D341Med (cell line): ENCODE measurements at places on chromosomes 7 and 10.

GRCh38 chr7:108261560-108262255 lies 131.5 kb upstream of the LAMB4 start:
- no peak for DNase-seq

- DNase-seq = no peak
Measured at GRCh38 chr7:95368235-95368634, 27.9 kb downstream of the PON3 start.

DNA sequence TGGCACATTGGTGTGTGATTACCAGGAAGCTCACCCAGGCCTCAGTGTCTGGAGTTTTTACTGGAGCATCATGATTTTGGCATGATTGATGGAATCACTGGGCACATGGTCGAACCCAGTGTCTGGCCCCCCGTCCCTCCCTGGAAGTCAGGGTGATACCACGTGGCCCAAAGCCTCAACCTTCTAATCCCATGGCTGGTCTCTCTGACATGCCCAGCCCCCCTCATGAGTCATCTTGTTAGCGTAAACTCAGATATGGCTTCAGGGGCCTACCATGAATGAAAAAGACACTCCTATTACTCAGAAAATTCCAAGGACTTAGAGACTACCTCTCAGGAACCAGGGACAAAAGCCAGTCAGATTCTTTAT lies 109.3 kb downstream of the GRK5 start:
- no peak for DNase-seq

DNA sequence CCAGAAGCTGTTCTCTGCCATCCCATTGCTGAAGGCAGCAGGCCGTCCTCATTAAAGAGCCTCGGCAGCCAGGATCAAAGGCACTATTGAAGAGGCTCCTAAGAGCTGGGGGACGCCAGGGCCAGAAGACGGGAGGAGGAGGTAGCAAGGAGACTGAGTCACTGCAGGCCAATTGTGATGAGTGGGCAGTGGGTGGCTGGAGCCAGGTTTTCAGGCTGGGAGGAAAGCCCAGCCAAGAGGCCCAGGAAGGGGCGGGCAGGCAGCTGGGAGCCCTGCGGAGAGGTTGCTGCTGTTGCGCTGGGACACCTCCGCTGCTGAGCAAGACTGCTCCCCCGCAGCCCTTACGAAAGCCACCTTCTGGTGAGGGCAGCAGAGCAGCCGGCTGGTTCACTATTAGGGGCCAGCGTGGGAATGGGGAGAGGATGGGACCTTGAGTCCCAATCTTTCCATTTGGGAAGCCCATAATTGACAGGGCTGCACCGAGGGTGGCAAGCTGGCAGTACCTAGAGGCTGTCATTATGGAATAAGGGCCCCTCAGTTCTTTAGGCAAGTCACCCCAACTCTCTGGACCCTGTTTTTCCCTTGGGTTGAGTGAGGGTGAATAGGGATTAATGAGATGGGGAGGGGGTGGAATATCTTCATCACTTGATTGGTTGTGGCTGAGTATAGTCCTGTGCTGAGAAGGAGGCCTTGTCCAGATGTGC lies 48.4 kb downstream of the UNC5B start:
- DNase-seq = no peak

GRCh38 chr10:18455086-18455884 lies 196.1 kb downstream of the NSUN6 start:
- no peak for DNase-seq

- DNase-seq = no peak
Measured at GRCh38 chr7:90720984-90721760, 125.1 kb downstream of the CDK14 start.

DNA sequence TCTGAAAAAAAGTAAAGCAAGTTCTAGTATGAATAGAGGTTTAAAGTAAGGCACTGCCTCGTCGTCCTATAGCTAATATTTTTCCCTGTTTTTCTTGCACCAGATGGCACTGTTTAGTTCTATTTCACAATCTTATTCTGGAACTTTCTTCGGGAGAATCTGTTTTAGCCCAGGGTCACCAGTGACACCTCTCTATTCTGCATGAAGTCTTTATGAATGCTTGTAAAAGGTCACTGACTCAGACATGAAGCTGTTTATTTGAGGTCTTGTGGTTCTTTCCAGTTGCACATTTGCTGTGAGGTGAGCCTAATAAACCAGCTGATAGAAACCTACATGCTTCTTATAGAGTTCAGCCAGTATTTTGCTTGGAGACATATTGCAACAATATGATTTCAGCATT lies 444.3 kb downstream of the AUTS2 start:
- DNase-seq = no peak

GRCh38 chr7:127359011-127359410 lies 33.5 kb downstream of the ZNF800 start:
- no peak for DNase-seq

- no peak for DNase-seq
Measured at GRCh38 chr7:4629287-4629895, 52.7 kb upstream of the FOXK1 start.

GRCh38 chr7:107044347-107045194 lies at the start of gene PRKAR2B:
PRKAR2B (plus strand) TSS chr7:107044705; CDS start chr7:107044908, 203 bp downstream.
- peak; percentile 94 for DNase-seq

DNA sequence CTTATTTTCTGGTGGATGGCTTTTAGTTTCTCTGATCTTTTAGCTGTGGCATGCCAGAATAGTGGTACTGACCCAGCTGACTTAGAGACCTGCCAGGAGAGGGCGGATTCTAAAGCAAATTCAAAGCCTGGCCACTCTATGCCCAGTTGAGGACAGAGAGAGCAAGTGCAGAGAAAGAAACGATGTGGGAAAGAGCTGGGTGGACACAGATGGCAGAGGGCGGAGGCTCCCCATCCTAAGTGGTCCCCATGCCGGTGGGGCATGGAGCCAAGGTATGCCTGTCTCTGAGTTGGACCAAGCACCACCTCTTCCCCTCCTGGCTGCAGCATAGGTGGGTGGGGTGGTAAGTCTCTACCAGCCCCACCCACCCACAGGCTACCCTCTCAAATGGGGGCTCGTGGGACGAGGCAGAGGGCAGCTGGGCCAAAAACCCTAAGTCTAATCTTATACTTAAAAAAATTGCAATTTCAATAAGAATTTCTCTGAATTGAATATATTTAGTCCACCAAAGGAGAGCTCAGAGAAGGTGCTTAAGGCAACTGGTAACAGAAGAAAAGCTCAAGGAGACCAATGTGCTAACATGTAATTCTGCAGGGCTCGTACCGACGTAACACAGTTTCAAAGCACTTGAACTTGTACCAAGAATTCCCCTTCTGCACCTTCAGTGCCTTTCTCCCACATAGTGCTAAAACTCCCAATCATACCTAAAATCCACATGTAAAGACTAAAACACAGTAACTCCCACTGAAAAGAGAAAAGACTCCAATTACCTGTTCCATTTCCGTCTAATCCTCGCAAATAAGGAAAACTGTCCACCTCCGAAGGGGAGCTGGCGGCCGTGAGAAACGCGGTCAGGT lies 85.7 kb upstream of the NMT2 start:
- no peak for DNase-seq

DNA sequence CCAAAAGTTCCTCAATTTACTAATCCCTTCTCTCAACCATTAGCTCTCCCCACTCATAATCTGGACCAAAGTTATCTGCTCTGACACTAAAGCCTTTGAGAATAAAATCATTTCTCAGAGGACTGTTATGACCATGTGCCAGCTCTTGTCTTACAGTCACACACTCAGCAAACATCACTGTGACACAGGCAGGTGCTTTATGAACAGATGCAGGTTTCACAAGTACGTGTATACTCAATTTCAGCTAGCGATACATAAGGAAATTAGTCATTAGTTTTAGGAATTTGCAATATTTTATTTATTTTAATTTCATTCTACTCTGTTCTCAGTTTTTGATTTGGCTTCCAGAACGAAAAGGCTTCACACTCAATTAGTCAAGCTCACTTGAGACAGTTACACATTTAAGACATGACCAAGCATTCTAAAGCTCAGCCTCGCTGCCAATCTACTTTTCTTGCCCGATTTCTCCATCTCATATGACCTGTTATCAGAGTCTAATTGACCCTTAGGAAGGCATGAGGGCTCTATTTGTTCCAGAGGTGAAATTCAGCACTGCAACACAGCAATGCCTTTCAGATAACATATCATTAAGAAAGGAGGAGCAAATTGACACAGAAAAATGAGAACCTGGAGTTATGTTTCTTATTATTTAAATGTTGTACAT lies 76.8 kb downstream of the TFEC start:
- DNase-seq = no peak

DNA sequence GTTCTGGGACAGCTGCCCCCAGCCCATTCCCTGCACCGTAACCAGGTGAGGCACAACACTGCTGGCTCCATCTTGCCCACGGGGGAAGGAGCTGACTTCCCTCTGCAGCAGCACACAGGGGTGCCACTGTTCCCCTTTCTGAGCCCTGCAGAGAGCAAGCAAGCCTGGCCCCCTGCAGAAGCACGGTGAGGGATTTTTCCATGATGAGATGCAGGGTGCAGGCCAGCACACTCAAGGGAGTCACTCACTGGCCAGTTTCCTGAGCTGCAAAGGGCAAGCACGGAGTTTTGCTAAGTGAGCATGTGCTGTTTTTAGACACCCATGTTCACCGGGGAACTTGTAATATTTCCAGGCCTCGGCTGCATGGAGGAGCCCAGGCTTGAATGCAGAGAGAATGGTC lies 176.6 kb downstream of the PIP4K2A start:
- DNase-seq = no peak

DNA sequence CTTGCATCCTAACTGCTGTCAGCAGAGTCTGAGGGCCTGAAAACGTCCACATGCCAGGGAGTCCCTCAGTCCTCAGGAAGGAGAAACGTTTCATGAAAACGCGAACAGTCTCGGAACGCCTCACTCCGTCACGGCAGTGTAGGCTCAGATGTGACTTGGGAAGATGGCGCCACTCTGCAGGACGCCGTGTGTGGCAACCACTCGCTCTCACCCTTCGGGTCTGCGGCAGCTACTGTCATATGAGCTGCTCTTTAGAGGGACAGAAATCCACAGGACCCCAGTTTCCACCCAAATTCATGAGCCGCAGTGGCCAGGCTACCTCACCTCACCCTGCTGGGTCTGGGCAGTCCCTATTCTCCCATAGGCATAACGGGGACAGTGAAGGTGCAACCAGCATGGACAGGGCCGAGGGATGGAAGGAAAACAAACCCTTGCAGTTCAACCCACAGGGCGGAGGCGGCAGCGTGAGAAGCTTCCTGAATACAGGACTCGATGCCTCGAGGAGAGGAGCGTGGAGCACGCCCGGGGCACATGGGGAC lies 438.3 kb downstream of the DNAJB6 start:
- no peak for DNase-seq

DNA sequence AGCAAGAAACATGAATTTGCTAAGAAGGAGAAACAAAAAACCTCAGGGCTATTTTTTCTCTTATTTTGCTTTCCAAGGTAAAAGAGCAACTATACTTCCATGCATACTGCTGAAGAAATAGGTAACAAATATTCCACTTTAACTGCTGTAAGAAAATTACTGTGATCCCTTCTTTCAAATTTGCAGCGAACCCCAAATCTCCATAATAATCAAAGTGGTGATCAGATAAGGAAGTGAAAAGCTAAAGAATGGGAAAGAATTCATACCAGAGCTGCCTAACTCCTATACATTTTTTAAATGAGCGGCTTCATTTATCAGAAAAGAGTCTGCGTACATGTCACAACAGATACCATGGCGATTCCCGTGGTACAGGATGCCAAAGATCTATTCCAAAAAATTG lies 7.2 kb downstream of the SGCE start:
- DNase-seq = no peak

DNA sequence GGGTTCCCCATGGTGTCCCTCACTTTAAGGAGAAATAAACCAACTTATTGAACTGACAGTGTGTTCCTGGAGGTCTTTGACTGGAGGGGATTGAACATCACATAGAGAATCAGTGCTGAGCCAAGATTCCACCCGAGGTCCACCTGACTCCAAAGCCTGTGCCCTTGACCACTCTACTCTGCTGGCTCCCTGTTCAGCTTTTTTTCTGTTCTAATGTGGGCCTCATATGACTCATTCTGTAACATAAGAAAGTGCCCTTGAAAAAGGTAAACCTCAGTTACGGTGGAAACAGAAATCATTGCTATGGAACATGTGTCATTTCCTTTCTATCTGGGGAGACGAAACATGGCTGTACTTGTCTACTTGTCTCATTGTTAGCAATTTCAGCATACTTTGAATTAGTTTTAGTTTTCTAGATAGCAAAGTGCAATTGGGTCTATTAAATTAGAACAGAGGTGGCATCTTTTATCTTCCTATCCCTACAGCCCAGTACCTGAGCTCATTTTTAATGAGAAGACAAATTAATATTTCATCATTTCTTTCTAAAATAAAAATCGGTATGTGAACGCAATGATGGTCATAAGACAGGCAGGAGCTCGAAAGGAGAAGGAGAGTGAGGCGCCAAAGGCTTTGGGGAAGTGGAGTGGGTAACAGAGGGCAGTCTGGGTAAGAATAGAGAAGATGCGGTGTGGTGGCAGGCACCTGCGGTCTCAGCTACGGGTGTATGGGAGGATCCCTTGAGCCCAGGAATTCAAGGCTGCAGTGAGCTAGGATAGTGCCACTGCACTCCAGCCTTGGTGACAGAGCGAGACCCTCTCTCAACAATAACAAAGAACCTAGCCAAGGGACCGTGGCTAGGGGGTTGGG lies 1.5 kb downstream of the GSDME start:
- no peak for DNase-seq

- DNase-seq = no peak
Measured at GRCh38 chr10:52755297-52756062, 17.1 kb downstream of the MBL2 start.

- peak; percentile 76 for DNase-seq
Measured at GRCh38 chr7:143381427-143382125, 431 bp downstream of the ZYX start.

GRCh38 chr10:88528201-88528600 lies 54.9 kb downstream of the RNLS start:
- no peak for DNase-seq

GRCh38 chr7:23075571-23075970 lies 30.0 kb upstream of the KLHL7 start:
- no peak for DNase-seq
